ENCODE measurements at places on chromosomes 12 and 14.

DNA sequence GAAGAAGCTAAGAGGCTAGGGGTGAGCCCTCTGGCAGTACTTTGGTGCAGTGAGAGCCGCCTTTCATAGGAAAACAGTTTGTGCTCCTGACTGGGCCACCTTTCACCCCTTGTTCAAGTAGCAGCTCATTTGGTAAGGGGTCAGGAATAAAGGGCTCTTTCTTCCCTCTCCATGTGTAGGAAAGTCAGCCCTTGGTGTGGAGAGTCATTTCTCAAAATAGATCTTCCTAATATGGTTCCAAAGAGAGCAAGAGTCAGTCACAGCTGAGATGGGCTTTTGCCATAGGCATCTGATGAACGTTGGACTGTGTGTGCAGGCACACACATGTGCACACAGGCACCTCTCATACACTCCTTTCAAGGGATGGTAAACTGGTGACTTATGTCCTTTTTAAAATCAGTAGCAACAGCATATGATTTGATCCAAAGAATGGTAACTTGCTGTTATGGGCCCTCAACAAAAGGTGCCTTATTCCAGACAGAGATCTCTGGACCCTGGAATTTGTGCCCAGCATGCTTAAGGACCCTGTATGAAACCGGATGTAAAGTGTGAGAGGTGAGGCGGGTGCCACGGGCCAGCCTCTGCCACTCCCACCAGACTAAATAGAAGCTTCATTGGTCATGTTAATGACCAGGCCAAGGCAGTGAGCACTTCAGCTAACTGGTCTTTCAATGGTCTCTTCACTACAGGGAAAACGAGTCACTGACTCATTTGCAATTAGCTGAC, 16.7 kb upstream of the RIC8B start:
- DNase-seq = no peak

DNA sequence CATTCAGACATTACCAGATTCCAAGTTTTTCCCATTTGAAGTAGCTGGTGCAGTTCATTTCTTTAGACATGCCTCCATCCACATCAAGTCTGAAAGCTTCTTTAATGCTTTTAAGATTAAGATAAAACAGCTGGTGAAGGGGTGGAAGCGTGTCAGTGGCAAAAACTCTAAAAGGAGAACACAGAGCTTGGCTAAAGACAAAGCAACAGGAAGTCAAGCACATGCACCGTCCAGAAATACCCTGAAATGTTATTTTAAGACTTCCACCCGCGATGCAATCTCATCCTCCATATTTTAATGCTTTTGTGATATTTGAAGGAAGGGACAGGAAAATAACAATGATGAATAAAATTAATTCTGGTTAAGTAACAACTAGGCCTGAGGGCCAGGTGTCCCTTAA, 31.8 kb downstream of the PPM1H start:
- no peak for DNase-seq

GRCh38 chr12:117641885-117642284, 280.5 kb upstream of the NOS1 start:
- DNase-seq = no peak

DNA sequence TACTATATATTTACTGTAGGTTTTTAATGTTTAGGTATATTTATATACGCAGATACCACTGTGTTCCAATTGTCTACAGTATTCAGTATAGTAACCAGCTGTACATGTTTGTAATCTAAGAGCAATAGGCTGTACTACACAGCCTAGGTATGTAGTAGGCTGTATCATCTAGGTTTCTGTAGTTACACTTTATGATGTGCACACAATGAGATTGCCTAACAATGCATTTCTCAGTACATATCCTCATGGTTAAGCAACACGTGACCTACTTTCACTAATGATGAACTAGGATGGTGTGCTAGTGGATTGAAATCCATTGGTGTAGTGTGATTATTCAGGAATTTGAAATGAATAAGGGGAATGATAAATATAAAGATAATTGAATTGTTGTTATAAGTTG, 77.7 kb downstream of the ETNK1 start:
- DNase-seq = no peak

GRCh38 chr14:104599446-104599845, 5.1 kb downstream of the TMEM179 start:
- no peak for DNase-seq

DNA sequence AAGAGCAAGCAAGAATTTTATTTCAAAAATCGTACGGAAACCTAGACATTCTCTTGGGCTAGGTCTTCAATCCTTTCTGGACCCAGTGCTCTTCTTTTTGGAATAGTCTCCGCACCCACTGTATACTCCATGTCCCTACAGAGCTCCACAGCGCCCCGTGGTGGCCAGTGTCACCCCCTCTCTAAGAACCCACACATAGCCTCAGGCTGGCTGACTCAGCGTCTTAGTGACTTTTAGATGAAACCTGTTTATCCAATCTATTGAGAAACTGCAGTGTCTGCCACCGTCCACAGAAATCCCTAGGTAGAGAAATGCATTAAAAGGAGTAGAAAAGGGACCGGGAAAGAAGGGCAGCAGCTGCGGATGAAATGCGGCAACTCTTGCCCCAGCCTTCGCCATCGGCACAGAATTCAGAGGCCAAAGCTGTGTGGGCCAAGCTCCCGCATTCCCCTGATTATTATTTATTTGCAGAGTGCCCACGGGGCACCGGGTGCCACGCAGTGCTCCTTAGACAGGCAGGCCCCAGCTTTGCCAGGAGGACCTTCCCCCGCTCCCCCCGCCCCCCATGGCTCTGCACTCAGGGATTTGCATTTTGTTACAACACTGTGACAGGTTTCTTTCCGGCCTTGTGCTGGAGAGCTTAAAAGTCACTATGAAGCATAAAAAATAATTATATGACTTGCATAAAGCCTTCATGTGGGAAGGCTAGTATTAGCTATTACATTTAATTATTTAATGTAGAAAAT, 170.1 kb upstream of the FKBP4 start:
- no peak for DNase-seq

GRCh38 chr14:92637228-92637627, 111.2 kb downstream of the LGMN start:
- no peak for DNase-seq

DNA sequence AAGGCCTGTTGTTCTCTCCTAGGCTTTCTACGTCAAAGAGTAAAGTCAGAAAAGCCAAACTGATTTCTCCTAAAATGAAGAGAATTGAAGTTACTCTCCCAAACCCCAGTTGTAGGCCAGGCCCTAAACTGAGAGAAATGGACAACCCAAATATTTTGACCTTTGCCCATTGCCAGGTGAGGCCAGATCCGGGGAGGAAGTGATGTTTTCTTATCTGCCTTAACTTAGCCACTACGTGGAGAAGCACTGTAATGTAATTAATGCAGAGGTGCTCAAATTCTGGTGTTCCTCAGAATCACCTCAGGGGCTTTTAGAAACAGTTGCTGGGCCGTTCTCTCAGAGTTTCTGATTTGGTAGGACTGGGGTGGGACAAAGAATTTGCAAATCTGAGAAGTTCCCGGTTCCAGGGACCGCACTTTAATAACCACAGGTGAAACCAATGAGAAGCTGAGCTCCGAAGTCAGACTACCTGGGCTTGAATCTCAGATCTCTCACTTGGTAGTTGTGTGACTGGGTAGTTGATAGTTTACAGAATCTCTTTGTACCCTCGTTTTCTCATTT, 73.2 kb downstream of the ETV6 start:
- DNase-seq = no peak

DNA sequence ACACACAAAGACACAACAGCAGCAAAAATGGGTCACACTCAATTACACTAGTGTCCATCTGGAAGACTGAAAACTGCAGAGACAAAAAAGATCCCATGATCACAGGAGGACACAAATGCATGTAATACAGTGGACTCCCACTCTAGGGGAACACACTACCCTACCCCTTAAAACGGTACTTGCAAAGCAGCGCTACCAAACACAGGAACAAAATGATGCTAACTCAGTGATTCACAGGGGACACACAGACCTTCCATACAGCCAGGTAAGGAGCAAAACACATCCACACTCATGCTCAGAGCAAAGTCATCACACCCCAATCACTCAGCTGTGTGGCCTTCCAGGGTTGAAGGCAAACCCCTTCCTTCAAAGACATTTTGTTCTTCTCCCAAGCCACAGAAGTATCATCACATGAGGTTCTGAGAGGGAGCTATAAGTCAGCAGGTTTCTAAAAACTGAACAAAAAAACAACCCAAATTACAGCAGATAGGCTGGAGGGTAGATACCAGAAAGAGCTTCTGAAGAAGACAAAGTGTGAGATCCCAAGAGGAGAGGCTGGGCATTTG, 14.8 kb downstream of the SMUG1 start:
- DNase-seq = no peak

GRCh38 chr12:100545092-100545491, 28.4 kb upstream of the GAS2L3 start:
- DNase-seq = no peak

GRCh38 chr14:23047034-23047634, 5.1 kb downstream of the PSMB11 start:
- no peak for DNase-seq

GRCh38 chr14:48575772-48576171, 900.4 kb upstream of the MDGA2 start:
- no peak for DNase-seq

DNA sequence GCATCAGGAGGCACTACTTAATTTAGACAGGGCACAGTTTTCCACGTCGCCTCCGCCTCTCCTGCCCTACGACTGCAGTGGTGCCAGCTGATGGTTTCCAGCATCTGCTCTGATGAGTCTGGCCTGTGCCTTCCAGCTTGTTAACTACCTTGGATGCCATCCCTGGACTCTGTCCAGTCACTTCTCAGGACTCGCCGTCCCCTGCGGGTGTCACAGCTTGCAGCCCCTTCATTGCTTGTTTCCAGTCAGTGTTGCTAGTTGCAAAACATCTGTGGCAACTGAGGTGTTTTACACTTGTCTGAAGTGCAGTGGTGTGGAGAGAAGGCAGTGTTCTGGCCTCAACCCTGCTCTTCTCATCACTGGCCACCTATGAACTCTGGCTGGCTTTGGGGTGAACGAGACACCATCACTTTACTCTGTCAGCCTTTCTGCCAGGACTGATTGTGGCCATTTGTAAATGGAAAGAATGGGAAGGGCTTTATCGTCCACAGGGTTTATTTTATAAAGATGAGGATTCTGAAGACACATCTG, 8.3 kb downstream of the ADGRD1 start:
- DNase-seq = no peak

DNA sequence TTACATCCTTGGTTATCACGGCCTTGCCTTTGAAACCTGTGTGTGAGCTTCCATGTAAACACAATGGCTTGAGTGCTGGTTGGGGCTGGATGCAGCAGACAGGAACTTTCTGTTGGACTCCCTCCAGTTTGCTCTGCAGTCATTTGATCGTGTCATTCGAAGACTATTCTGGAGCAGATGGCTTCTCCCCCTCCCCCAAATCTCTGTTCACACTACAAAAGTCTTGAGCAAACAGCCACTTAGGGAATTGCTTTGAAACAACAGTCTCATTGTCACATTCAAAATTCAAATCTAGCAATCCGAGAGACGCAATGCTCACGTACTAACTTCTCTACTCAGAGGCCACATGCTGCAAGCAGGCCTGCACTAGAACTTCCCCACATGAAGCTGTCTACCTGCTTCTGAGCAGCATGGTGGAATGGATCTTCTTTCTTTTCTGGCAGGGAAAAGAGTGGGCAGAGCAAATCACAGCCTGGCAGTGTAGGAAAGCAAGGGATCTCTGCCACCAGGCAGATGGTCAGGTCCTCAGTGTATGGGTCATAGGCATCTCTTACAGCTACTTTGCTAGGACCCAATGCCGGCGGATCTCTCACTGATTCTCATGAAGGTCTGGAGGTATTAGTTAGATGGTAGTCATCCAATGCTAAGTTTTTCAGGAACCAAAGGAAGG, 214.2 kb downstream of the PPM1H start:
- DNase-seq = peak; percentile 26

GRCh38 chr14:95503365-95504134, 12.9 kb downstream of the SYNE3 start:
- no peak for DNase-seq

DNA sequence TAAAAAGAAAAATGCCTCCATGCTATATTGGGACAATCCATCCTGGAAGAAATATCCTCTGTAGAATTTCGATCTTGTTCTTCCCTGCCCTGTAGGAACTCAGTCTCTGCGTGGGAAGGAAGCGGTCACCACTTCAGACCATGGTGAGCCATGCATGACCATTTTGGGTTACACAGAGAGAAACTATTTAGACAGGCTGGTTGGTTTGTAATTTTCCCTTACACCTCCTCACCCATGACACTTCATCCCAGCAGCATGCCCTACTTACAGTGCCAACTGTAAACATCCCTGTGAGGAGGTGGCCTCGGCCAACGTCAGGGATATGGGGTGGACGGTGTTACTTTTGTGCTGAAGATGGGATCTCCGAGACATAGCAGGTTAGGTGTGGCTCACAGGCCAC, 121.4 kb downstream of the SMOC1 start:
- DNase-seq = no peak

GRCh38 chr14:86243158-86243557, 713.2 kb downstream of the FLRT2 start:
- DNase-seq = no peak

DNA sequence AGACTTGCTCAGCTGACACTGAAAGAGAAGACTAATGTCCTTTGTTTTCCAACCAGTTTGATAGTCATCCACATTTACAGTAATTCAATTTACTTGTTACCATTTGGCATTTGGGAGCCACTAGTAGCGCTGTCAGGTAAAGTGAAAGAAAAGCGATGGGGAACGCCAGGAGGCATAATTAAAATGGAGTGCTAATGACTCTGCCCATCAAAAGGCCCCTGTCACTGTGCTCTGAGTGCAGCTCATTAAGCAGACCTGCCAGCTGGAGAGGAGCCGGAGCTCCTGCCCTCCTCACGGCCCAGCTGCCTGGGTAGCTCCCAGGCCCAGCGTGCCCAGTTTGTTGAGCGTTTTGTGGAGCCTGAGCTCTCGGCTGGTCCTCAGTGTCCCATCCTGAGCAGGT, 463.6 kb upstream of the CCDC196 start:
- no peak for DNase-seq

DNA sequence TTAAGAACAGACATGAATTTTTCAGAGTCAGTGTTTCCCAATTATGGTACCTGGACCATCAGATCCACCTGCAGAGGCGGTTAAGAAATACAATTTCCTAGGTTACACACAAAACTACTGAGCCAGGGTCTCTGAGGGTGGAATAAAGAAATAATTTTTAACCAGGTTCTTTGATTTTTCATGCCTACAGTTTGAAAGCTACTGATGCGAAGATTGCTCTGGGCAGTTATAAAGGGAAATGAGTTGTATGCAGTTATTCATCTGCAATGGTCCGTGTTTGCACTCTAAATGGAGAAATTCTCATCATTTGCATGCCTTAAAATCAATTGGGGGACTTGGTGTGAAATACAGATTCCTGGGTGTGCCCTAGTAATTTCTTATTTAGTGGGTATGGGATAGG, 89.7 kb downstream of the ERGIC2 start:
- DNase-seq = no peak

GRCh38 chr12:84805474-84805858, 107.1 kb downstream of the SLC6A15 start:
- no peak for DNase-seq

All from nucleus accumbens (tissue), 56 donors.